Aortic smooth muscle cell (primary cell): ENCODE measurements at places on chromosomes 5 and 9. TPM values are rescaled to one million over a fixed set of nuclear protein-coding genes. Genes with fewer than 3 reads are reported as not detected.

DOK3 gene
- 1.4 and 2.0 TPM in 2 replicates for total RNA-seq

FOXD4L5 gene
- total RNA-seq, result under 0.01 and 0.06 TPM in 2 replicates

GABRA1 gene
- under 0.01 TPM in 2 replicates for total RNA-seq

SLC36A3 gene
- total RNA-seq, result not detected in 2 replicates

TSSK1B gene
- under 0.01 and 0.13 TPM in 2 replicates for total RNA-seq

MARCOL gene
- not detected in 2 replicates for total RNA-seq
